ENCODE measurements at places on chromosomes 16 and 17. TPM values are rescaled to one million over a fixed set of nuclear protein-coding genes. Genes with fewer than 3 reads are reported as not detected.

GRCh38 chr17:4411201-4411600, 22.5 kb upstream of the SPNS3 start:
- no peaks in the 10 kb centered on the region for H3K36me3 ChIP-seq
- H3K27me3 ChIP-seq, result no peaks in the 10 kb centered on the region
- no peaks in the 10 kb centered on the region for H3K4me1 ChIP-seq
- no peak overlapping the region for H3K27ac ChIP-seq
- H3K4me3 ChIP-seq, result no peak overlapping the region

GRCh38 chr16:10876799-10877341, at the start of gene CIITA:
TSS of gene CIITA (plus strand) at chr16:10877202. CDS start at chr16:10877331, 129 bp downstream.
- DNase-seq, result no peak
- H3K4me3 ChIP-seq, result no peak within 1 kb of the TSS
- peaks cover 50% of the 10 kb centered on the region for H3K27me3 ChIP-seq
- no peak within 1 kb of the TSS for H3K27ac ChIP-seq
- H3K4me1 ChIP-seq, result peaks cover 8% of the 10 kb centered on the region

DNA sequence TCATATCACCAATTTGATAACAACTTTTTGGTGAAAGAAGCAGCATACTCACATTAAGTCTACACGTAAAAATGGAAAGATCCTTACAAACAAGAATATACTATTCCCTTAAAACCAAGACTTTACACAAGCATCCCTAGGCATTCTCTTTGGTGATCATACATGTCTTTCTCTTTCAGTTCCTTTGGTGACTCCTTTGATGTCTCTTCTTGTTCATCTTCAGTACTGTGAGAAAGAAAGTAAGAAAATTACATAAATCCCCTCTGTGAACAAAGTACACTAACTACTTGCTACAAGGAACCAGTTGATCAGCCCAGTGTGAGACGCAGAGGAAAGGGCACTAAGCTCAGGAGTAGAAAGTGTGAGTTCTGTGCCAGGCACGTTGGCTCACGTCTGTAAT, 59.6 kb upstream of the MTMR4 start:
- no peak for DNase-seq
- H3K4me3 ChIP-seq, result no peak overlapping the region
- H3K27me3 ChIP-seq, result no peaks in the 10 kb centered on the region
- H3K4me1 ChIP-seq, result peaks cover 8% of the 10 kb centered on the region
- H3K27ac ChIP-seq, result no peak overlapping the region

- H3K4me1 ChIP-seq, result no peaks in the 10 kb centered on the region
- H3K36me3 ChIP-seq, result no peaks in the 10 kb centered on the region
- no peak for DNase-seq
- no peak overlapping the region for H3K4me3 ChIP-seq
- no peak overlapping the region for H3K27ac ChIP-seq
Observed at GRCh38 chr16:82203198-82203597, 33.2 kb upstream of the MPHOSPH6 start.

GRCh38 chr17:27153005-27153404, 140.9 kb upstream of the WSB1 start:
- no peak for DNase-seq
- H3K27ac ChIP-seq, result no peak overlapping the region
- H3K27me3 ChIP-seq, result no peaks in the 10 kb centered on the region
- no peaks in the 10 kb centered on the region for H3K4me1 ChIP-seq
- H3K4me3 ChIP-seq, result no peak overlapping the region
- peaks cover 23% of the 10 kb centered on the region for H3K36me3 ChIP-seq

CDH3 gene
- total RNA-seq, result 0.09 TPM

DNA sequence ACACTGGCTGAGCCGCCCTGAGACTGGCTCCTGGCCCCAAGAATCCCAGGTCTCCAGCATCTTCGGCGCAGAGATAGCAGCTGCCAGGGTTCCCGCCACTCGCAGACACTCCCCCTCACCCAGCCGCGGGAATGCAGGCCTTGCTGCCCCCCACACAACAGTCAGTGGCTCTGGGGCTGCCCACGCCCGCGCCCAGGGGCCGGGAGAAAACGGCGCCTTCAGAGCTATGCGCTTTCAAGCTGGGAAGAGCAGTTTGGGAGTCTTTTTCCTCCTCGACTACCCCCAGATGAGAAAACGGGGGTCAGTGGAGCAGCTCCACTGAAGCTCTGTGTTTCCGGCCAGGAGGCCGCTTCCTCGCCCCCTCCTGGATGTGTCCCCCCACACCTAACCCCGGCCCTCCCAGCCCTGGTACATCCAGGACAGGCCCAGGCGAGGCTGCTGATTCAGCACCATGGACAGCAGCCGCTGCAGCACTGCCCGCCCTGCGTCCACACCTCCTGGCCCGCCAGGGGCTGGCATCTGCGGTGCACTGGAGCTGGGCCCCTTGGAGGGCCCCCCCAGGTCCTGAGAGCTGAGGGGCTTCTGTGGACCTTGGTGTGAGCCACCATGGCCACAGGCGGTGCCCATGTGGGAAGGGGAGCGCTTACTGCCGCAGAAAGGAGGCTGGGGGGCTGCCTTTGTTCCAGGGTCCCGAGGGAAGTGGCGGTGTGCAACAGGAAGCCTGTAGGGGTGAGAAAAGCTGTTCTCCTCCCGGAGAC, 35.7 kb downstream of the CACNA1H start:
- peak; percentile 76 for DNase-seq
- H3K4me1 ChIP-seq, result peaks cover 43% of the 10 kb centered on the region
- no peak overlapping the region for H3K27ac ChIP-seq
- no peak overlapping the region for H3K4me3 ChIP-seq
- H3K27me3 ChIP-seq, result peaks cover 35% of the 10 kb centered on the region

- peaks cover 11% of the 10 kb centered on the region for H3K4me1 ChIP-seq
- no peaks in the 10 kb centered on the region for H3K36me3 ChIP-seq
- peak; percentile 50 for DNase-seq
Observed at GRCh38 chr17:55576237-55576995, 65.2 kb upstream of the SMIM36 start.

KRT12 gene
- 1.9 TPM for total RNA-seq

DNA sequence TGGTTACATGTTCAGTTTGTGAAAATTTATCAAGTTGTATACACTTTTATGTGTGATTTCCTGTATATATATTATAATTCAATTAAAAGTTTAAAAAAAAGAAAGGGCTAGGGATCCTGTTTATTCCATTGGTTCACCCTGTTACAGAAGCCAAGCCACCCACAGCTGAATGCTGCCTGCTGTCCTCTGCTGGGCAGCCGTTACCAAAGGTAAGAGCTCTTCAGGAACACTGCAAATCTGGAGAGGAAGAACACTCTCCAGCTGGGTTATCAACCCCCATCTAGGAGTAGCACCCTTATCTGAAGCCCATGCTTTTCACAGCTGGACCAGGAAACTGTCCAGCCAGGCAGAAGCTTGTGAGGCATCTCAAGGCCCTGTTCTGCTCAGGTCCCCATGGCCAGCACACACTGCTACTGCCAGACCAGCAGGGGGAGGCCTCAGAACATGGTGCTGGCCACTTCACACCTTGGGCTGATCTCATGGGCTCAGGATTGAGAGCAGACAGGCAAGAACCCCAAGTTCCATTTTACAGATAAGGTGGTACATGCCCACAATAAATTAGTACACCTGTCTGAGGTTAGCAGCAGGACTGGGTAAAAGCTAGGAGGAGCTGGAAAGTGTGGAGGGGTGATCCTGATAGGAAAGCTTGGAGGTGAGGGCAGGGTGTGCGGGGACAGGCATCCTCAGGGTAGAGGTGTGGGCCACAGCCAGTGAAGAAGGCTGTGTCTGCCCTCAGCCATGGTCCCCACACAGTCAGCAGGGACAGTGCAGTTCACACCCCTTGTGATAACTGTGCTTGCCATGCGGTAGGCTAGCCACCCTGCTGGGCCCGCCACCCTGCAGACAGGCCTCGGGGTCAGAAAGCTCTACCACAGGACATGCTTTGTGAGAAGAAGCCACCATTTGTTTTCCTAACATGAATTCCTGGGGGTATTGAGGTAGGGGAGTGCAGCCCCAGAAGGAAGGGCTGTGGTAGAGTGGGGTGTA, 54.3 kb upstream of the SREBF1 start:
- H3K27me3 ChIP-seq, result no peaks in the 10 kb centered on the region
- H3K4me3 ChIP-seq, result no peak overlapping the region
- no peaks in the 10 kb centered on the region for H3K36me3 ChIP-seq
- peak; percentile 72 for DNase-seq
- H3K27ac ChIP-seq, result no peak overlapping the region
- H3K4me1 ChIP-seq, result no peaks in the 10 kb centered on the region

DNA sequence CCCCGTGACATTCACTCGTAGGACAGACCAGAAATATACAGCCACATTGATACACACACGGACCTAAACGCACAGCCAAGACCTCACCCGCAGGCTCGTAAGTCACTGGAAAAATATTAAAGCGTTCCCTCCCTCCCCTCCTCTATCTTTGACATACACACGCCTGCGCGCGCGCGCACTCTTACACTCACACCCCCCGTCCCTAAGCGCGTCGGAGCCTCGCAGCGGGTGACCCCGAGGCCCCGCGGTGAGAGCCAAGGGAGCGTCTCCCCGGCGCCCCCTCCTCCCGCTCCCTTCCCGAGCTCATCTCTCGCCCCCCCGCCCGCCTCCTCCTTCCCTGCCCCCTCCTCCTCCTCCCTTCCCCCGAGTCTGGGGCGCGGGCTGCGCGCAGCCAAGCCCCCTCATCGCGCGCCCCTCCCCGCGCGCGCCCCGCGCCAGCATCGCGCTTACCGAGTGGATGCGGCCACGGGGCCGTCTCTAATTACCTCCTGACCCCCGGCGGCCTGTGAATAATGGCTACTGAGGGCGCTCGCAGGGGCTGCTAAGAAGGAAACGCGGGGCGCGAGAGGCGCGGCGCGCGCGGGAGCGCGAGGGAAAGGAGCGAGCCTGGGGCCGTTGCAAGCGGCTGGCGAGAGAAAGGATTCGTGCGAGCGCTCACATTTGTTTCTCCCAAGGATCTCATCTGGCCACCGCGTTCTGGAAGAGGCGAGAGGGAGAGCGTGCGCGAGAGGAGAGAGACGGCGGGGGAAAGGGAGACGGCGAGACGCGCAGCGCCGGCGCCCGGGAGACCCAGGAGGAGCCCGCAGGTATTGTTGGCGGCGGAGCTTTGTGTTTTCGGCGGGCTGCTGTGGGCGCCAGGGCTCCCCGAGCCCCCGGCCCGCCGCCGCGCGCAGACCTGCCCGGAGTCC, 42.4 kb downstream of the RAI1 start:
- H3K36me3 ChIP-seq, result peaks cover 8% of the 10 kb centered on the region
- H3K4me1 ChIP-seq, result no peaks in the 10 kb centered on the region
- H3K4me3 ChIP-seq, result no peak overlapping the region
- H3K27me3 ChIP-seq, result no peaks in the 10 kb centered on the region
- no peak for DNase-seq

GRCh38 chr16:19765860-19766553, 47.9 kb downstream of the IQCK start:
- no peak overlapping the region for H3K27ac ChIP-seq
- no peak for DNase-seq
- H3K4me1 ChIP-seq, result no peaks in the 10 kb centered on the region

- H3K4me3 ChIP-seq, result no peak overlapping the region
- no peak overlapping the region for H3K27ac ChIP-seq
- no peaks in the 10 kb centered on the region for H3K4me1 ChIP-seq
- peak; percentile 21 for DNase-seq
Observed at GRCh38 chr16:22120440-22120839, 28.1 kb downstream of the VWA3A start.

DNA sequence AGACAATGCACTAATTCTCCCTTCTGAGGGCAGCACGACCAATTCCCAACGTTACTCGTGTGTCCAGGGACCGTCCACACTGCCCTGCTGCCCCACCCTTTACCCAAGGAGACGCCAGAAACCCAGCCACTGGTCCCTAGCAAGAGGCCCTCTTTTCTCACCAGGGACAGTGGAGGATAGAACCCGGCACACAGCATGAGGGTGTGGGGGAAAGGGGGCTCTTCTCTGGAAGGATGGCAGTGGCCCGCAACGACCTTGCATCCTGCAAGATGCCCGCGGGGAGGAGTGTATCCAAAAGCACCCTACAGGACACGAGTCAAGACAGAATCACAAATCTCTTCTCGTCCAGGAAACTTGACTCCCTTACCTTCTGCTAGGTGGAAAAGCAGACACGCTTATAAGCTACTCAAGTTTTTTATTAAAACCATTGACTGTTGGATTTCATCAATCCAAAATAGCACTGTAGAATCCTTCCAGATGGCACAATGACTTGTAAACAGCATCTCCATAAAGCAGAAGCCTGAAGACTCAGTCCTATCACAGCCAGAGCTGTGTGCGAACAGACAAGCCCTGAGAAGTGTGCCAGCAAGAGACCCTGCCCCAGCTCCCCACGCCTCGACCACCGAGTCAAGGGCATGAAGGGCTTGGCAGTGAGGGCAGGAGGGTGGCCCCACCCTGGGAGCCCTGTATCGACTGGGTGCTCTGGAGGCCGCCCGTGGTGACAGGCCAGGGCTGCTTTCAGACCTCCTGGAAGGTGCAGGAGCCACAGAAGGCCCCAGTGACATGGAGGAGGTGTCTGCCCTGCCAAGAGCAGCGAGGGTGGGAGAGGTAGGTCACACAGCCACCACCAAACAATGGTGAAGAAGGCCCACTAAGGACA, 103.8 kb downstream of the ANKRD11 start:
- no peak overlapping the region for H3K4me3 ChIP-seq
- no peak for DNase-seq
- peaks cover 56% of the 10 kb centered on the region for H3K4me1 ChIP-seq
- no peaks in the 10 kb centered on the region for H3K27me3 ChIP-seq

C17orf50 gene
- total RNA-seq, result not detected

CHST4 gene
- 0.07 TPM for total RNA-seq

DNA sequence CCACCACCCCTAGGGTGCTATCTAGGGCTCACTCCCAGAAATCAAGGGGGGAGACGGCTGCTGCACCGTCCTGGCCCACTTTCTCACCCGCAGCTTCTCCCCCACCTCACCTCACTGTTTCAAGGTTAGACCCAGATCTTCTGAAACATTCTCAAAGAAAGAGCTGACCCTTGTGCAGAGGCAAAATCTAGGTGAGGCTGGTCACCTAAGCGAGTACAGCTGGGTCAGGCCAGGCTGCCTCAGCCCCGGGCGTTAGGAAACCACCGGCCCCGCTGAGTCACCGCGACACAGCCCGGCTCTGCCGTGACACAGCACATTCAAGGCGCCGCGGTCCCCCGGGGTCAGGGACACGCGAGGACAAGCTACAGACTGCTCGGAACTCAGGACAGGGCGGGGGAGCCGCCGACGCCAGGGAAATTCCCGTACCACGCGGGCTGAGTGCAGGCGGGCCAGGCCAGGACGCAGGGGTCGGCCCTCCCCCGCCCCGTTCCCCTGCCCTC, 27.1 kb downstream of the GNPTG start:
- DNase-seq, result peak; percentile 80
- no peaks in the 10 kb centered on the region for H3K27me3 ChIP-seq
- H3K27ac ChIP-seq, result peak overlapping the region; percentile 100

- no peak overlapping the region for H3K27ac ChIP-seq
- H3K4me3 ChIP-seq, result no peak overlapping the region
- no peaks in the 10 kb centered on the region for H3K27me3 ChIP-seq
- DNase-seq, result no peak
- H3K4me1 ChIP-seq, result peaks cover 45% of the 10 kb centered on the region
Observed at GRCh38 chr16:57982385-57982784, 11.5 kb upstream of the CNGB1 start.

KCNJ18 gene
- not detected for total RNA-seq

COL1A1 gene
- total RNA-seq, result 2.8 TPM

WSB1 gene
- total RNA-seq, result 91.7 TPM

HP gene
- 8.7 TPM for total RNA-seq

Measured in K562 (cell line).